ENCODE measurements at places on chromosomes 1 and 21. TPM values are rescaled to one million over a fixed set of nuclear protein-coding genes. Genes with fewer than 3 reads are reported as not detected.
A peak's percentile ranks its signal among the peaks of the same experiment; 100 is the strongest.

GRCh38 chr1:11684070-11684469 is 3.1 kb upstream of the MAD2L2 start:
- peak; percentile 19 for DNase-seq

- no peak for DNase-seq
These were observed 1.0 kb downstream of the APOA2 start for GRCh38 chr1:161222175-161223019.

DNA sequence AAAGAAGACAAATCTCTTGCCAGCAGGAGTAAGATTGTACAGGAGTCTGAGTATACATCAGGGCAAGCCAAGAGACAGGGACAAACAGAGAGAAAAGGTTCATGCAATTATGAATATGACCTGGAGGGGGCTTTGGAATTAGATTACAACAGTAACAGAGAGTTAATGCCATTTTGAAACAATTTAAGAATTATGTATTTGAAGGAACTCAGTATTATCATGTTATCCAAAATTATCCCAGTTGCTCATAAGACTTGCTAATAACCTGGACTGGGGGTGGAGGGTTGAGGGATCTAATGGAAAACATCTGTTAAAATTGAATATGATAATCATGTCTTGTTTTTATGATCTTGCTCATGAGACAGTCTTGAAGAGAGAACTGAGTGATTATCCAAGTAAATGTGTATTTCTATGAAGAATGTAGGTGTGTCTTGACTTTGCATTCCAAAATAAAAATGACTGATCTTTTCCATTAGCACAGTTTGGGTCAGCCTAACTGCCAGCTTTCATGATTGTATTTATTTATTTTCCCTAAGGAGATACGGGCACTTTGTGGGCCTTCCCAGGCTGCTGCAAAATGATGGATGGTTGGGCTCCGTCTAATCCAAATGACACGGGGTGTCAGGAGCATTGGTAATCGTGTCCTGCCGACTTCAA is 117.7 kb downstream of the ERG start:
- DNase-seq = no peak

GRCh38 chr1:239891621-239892358 is 199.9 kb upstream of the FMN2 start:
- DNase-seq = no peak

DNA sequence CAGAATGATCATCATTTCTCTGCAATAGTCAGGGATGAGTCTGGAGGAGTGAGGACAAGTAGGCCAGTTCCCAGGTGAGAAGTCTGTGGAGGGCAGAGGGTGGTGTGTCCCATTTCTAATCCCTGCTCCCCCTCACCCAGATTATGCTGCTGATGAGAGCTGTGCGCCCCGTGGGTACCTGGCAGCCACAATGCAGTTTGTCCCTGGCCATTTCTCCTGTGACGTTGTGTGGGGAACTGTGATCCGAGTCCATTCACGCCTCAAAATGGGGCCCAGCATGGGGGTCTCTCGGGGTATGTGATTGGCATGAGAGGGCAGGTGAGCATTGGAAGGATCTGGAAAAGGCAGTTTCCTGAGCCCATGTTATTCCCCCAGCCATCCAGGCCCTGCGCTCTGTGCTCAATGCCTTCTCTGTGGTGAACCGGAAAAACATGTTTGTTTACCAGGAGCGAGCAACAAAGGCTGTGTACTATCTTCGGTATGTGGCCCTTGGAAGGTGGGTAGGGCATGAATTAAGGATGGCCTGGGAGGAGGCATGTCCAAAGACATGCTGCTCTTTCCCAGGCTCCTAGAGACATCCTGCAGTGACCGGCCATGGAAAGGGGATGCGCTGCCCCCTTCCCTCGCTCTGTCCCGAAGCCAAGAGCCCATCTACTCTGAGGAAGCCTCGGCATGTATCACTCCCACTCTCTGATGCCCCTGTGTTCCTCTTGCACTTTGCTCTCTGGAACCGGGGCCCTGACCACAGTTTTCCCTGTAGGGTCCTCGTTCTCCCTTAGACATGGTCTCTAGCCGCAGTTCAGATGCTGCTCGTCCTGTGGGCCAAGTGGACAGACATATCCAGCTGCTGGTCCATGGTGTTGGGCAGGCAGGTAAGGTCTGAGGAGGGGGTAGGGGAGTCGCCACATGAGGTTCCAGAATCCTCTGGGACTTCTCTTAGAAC is 16.4 kb downstream of the HYI start:
- DNase-seq = no peak

DNA sequence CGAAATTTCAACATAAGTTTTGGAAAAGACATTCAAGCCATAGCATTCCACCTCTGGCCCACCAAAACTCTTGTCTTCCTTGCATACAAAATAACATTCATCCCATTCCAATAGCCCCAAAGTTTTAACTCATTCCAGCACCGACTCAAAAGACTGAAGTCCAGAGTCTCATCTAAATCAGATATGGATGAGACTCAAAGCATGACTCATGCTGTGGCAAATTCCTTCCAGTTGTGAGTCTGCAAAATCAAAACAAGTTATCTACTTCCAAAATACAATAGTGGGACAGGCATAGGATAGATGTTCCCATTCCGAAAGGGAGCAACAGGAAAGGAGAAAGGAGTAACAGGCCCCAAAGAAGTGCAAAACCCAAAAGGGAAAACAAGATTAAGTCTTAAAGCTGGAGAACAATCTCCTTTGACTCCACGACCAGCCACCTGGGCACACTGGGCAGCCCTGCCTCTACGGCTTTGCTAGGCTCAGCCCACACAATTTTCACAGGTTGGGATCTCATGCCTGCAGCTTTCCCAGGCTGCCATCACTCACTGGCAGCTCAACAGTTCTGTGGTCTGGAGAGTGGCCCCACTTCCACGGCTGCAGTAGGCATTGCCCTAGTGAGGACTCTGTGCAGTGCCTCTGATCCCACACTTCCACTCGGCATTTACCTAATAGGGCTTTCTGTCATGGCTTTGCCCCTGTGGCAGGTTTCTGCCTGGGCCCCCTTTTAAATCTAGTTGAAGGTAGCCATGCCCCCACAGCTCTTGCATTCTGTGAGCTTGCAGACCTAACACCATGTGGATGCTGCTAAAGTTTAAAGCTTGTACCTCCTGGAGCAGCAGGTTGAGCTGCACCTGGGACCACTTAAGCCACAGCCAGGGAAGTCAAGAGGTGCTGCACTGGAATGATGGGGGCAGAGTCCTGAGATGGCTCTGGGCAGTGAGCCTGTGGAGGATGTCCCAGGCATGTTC is 51.0 kb downstream of the RUNX3 start:
- no peak for DNase-seq

GRCh38 chr1:43634721-43635120 is 15.2 kb upstream of the KDM4A start:
- DNase-seq = no peak

The ASPM gene
- total RNA-seq = 40.5 TPM

- no peak for DNase-seq
These were observed 101.3 kb upstream of the ARTN start for GRCh38 chr1:43832255-43832654.

DNA sequence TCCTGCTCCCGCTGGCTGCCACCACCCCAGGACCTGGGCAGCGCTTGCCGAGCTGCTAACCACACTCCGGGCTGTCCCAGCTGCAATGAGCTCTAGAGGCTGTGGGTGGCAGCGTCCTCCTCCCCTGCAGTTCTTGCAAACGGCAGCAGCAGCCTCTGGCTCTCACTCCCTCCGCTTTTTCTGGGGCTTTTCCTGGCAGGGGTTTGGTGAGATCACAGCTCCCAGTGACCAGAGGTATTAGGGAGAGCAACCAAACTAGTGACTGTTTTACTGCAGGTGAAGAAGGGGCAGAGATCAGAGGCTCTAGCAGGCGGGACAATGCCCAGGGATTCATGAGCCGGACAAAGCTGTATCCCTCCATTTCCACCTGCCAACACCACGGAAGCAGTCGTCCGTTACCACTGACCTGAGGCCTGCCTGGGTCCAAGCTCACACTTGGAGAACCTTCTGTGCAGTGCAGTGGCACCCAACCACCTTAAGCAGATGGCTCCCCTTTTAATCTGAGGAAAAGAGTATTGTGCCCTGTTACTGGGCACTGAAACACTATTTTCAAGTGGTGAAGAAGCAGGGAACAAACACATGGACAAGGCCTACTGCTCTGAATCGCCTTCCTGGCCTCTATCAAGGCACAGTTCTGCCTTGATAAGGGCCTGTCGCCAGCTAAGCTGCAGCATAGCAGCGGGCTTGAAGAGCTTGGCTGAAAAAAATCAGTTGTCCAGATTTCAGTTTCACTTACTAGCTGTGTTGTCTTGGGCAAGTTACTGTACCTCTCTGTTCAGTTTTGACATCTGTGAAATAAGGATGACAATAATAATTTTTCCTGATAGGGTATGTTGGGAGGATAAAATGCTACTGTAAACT is at the start of gene F5:
F5 (minus strand) TSS at position 87 of the 861 bp plus-strand sequence. CDS start 95 bp downstream, outside the sequence.
- peak; percentile 81 for DNase-seq

DNA sequence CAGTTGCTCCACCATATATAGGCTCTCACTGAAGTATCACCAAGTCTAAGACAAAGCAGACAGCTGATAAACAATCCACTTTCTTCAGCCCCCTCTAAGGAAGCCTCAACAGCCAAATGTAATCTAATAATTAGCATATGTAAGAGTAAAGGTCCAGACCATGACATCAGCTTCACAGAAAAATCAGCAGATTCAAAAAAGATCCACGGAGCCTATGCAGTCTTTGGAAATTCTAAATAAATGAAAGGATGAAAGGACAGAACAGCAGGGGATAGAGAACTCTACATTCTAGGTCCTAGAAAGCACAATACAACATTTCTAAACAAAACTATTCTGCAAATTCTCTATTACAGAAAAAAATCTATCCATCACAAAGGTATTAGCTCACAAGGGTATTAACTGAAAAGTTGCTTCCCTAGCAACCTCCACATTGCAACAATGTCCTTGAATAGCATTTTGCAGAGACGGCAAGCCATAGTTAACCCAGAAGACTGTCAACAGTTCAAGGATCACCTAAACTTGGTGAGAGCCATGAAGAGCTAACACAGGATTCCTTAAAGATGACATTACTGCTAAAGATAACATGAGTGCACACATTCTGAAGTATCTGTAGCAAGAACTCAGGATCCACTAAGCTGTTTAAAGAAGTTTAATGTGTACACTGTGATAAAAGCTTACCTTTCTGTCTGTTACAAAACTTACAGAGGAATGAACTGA is 74.3 kb downstream of the SIPA1L2 start:
- DNase-seq = no peak

The CD5L gene
- total RNA-seq = not detected

Data from WTC11 (cell line).